Stimulated activated CD4-positive, alpha-beta T cell treated with anti-CD3 and anti-CD28 coated beads, Interleukin-2, amount 100 ng/mL, for 48 hours (primary cell): ENCODE measurements at places on chromosomes 1 and 21.

DNA sequence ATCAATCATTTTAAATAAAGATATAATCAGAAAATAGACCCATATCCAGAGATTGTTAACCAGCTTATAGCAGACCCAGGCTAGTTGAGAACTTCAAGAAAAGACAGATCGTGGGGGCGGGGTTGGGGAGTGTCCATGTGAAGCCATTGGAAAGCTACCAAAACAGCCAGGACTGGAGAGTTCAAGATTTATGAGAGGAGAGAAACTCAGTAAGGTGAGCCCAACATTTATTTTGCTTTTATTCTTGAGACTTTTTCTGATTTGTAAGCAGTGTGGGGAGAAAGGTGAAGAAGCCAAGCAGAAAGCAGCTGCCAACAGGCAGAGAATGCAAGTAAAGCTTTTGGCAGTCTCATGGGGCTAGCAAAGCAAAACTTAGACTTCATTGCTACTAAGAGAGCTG, 179.9 kb downstream of the VPS13D start:
- no peak for DNase-seq

DNA sequence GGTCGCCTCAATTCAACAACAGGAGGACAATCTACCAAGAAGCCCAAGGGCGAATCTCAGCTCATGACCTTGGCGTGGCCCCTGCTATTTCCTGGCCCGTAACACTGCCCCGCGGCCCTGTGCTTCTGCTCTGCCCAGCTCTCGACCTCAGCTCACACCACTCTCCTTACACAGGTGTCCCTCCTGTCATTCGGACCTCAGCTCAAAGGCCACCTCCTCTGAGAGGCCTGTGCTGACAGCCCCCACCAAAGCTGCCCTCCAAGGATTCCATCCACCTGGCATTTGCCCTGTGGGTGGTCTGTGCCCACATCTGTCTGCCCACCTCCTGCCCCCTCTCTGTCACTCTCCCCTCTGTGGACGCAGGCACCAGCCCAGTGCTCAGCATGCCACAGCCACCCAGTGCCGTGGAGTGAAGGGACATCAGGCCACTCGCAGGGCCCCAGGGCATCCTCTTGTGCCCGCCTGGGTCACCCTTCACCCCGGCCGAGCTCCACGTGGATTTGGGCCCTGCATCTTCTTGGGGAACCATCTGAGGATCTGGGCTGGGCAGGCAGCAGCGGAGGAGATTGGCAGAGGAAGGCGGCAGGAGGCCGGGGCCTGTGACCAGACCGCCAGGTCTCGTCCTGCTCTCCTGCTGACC, 70.3 kb downstream of the DHRS3 start:
- DNase-seq, result no peak

DNA sequence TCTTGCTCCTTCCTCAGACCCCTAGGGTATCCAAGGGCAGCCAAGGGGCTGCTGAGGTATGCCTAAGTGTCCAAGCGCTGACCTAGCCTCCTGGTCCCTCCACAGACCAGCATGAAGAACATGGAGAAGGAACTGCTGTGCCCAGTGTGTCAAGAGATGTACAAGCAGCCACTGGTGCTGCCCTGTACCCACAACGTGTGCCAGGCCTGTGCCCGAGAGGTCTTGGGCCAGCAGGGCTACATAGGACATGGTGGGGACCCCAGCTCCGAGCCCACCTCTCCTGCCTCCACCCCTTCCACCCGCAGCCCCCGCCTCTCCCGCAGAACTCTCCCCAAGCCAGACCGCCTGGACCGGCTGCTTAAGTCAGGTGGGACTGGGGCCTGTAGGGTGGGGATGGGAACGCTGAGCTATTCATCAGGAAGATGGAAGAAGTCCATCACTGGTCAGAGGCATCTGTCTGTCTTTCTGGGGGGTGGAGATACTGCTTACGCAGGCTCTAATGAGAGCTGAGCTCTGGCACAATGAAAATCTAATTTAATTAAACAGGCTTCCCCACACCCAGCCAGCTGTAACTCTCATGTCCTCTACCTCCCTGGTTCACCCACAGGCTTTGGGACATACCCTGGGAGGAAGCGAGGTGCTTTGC, 1.8 kb downstream of the TRIM46 start:
- no peak for DNase-seq

- DNase-seq, result no peak
These were observed 67.8 kb downstream of the PRRX1 start for GRCh38 chr1:170731566-170732251.

DNA sequence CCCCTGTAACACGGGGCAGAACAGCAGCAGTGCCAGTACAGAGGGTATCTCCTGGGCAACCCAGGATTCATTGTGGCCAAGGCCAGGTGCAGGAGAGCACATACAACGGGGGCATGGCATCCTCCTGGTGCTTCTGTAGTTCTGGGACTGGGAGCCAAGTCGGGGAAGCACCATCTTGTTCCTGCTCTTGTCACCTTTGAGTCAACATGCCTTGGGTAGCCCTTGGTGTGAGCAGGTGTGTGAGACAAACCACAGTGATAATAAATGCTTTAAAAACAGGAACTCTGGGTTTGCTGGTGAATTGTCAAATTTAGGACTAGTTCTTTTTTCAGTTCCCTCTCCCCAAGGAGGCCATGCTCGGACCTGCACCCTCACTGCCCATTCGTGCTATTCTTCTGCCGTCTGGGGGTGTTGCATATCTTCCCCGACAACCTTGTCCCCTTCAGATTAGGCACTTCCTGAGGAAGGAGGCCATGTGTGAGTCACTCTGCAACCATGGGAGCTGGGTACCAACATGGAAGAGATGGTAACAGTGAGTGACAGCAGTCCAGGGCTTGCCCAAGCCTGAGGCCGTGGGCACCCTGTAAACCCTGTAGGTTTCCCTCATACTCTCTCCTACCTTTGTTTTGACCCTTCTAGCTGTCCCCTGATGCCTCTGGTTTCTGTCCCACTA, 150.2 kb downstream of the GRIK3 start:
- DNase-seq, result no peak

DNA sequence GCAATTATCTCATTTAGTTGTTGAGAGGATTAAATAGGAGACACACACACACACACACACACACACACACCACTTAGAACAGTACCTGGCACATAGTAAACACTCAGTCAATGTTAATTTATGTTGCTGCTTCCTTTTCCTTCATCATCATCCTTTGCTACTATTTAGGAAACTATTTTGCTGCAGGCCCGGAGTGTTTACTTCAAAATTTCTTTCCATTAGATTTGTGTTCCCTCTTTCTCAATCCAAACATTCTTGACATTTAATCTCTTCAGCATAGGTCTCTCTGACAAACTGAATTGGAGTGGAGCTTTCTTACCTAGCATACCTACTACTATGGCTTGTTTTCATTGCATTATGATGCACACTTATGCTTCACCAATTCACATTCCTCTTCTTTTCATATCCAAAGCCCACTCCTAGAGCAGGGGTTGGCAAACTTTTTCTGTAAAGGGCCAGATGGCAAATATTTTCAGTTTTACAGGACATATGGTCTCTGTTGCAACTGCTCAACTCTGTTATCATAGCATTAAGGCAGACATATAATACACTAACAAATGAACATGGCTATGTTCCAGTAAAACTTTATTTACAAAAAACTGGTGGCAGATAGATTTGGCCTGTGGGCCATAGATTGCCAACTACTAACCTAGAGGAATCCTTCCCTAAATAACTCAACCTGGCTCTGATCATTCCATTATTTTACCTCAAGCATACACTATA, 49.5 kb downstream of the SCMH1 start:
- DNase-seq, result no peak

DNA sequence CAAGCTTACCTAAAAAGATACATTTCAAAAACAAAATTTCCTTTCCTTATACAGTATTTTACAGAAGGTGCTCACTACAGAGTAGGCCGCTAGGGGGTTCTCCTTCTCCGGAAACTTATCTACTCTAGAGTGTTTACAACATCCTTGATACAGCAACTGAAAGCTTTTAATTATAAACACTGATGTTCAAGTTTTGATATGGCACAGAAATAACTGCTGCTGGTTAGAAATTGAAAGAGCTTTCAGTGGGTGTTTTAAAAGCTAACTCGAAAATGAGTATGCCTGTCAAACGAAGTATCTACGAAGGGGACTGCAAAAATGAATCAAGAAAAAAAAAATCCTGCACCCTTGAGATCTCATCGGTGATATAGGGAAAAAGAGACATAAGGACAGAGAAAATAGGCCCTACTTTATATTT, 1.0 kb downstream of the YOD1 start:
- DNase-seq, result peak; percentile 44

- no peak for DNase-seq
These were observed 170.2 kb downstream of the TNR start for GRCh38 chr1:175572932-175573868.

DNA sequence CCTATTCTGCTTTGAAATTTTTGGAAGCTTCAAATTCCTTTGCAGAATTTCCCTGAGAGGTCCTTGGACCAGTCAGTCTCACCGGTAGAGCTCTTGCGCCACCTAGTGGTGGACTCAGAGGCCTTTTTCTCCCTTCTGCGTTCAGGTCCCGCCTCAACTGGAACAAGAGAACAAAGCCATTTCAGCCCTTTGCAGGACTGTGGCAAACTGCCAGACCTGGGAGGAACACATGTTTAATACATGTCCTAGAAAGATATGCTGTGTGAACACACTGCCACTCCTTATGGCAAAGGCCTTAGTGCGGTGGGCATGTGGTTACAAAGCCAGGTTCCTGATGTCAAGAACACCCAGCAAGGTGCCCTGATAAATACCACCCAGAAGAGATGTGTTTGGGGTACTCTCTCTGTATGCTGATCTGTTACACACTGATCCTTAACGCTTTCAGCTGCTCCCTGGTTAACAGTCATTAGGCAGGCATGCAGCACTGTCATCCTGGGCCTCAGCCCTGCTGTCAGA, 82.2 kb upstream of the SSX2IP start:
- DNase-seq, result peak; percentile 82

- no peak for DNase-seq
These were observed 101.5 kb upstream of the COL24A1 start for GRCh38 chr1:86258101-86258500.

DNA sequence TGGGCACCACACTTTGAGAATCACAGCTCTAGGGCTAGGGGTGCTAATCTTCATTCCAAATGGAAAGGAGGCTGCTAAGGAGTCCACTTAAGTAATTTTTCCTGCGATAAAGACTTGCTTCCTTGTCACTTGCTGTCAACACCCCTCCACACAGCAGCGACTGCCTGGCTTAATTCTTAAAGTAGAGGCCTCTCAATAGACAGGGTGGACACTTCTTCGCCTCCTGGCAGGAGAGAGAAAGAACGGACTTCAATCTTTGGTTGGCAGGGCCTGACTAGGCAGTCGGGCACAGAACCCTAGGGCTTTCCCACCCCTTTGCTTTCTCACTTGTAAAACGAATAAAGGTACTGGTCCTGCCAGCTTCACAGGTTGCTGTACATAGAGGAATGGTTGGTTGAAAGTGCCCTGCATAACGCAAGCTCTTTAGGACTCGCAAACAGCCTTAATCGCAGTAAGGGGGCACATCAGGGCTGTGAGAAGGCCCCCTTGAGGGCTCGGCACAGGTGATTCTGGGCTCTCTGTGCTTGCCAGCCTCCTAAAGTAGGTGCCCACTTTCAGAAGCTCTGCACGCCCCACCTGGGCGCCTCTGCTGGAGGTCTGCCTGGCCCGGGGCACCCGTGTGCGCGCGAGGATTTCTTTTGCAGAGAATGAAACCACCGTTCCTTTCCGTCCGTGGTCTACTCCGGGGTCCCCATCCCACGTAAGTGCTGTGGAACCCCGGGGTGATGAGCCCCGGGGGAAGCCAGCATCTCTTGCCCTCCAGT, 47.6 kb upstream of the CD34 start:
- no peak for DNase-seq

- no peak for DNase-seq
These were observed 237.0 kb upstream of the HOOK1 start for GRCh38 chr1:59577774-59578173.

GRCh38 chr1:230556453-230556852, 85.8 kb upstream of the COG2 start:
- no peak for DNase-seq
